ENCODE measurements at places on chromosomes 6 and 20. TPM values are rescaled to one million over a fixed set of nuclear protein-coding genes. Genes with fewer than 3 reads are reported as not detected.
A peak's percentile ranks its signal among the peaks of the same experiment; 100 is the strongest.

The FAM209B gene
- not detected for total RNA-seq

DNA sequence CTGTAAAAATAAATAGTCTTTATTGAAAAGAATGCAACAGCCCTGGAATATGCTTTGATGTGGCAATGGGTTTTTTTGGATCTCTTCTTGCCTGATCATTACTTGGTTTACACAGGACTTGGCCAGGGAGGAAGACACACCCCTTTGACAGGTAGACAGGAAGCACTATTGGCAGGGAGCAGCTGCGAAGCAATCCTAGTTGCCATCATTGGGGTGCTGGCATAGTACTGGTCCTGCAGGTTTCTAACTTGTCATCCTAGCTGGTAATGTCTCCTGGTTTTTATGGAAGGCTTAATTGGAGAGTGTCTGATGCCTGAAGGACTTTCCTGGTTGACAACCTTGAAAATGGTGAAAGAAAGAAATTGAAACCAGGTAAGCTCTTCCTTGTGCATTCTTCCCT, 71.2 kb upstream of the CCN6 start:
- DNase-seq = no peak

GRCh38 chr6:17280552-17281090, 540 bp upstream of the RBM24 start:
- peak; percentile 91 for DNase-seq

The UNC5CL gene
- total RNA-seq = 0.46 TPM

The CST5 gene
- total RNA-seq = not detected

DNA sequence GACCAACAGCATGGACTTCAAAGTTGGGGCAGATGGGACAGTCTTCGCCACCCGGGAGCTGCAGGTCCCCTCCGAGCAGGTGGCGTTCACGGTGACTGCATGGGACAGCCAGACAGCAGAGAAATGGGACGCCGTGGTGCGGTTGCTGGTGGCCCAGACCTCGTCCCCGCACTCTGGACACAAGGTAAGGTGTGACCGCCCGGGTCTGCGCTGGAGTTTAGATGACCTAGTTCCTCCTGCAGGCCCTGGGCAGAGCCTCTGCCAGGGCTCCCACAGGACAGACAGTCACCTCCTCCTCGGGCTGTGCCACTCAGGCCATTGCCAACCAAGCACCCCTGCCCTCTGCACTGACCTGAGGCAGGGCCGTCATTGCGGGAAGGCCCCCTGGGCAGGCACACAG, 322.1 kb downstream of the TAF4 start:
- peak; percentile 49 for DNase-seq

DNA sequence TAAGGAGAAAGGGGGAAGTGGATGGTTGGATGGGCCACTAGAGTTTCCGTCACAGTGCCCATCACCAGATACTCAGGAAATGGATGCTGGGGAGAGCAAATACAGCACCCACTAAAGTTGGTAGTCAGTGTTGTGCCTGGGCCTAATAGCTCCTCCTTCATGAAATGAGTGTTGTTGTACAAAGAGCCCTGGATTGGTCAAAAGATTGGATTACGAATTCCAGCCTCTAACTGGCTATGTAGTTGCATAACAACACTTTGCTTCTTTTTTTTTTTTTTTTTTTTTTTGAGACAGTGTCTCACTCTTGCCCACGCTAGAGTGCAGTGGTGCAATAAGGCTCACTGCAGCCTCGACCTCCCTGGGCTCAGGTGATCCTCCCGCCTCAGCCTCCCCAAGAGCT, 27.4 kb downstream of the KCNG1 start:
- no peak for DNase-seq

DNA sequence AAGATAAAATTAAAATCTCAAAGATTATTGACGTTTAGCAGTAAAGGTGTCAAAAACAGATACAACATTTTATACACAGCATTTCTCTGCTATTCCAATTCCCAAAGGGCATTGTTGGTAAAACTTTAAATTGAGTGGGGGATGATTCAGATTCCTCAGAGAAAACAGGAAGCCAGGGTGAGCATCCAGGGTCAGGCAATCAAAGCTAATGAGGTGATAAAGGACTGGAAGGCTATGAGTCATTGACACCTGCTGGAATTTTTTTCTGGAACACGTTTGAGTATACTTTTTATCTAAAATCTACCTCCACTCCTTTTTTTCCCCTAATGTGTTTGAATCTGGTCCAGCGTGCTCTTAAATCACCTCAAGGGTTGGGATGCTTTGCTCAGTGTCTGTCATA, 52.2 kb downstream of the FKBP1C start:
- no peak for DNase-seq

DNA sequence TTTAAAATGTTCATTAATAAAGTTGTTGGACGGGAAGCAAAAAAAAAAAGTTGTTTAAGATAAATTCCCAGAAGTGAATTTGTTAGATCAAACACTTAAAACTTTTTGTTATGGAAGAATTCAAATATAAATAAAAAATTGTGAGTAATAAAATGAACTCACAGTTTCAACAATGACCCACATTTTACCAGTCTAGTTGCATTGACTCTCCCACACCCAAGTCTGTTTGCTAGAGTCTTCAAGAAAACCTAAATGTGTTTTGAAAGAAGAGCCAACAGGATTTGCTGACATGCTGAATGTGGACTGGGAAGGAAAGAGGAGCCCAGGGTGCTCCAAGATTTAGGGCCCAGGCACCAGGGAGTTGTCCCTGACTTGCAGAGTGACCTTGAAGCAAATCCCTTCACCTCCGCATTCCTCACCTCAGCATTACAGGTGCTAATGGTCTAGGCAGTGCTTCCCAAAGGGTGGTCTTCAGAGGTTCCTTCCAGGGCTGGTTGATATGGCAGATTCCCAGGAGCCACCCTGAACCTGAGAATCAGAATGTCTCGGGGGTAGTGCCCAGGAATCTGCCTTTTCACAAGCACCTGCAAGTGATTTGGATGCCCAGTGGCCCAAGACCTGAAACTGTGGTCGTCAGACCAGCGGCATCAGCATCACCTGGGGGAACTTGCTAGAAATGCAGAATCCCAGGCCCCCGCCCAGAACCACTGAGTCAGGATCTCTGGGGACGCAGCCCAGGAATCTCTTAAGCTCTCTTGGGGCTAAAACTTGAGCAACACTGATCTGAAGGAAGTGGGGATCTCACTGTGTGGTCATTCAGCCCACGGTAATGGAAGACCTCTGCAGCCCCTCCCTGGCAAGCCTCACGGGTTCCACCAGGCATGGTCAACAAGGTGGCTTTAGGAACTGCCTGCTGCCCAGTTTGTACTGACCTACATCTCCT, 31.1 kb downstream of the POFUT1 start:
- no peak for DNase-seq

The VNN1 gene
- 0.80 TPM for total RNA-seq

The DOK5 gene
- 20.2 TPM for total RNA-seq

- no peak for DNase-seq
These were observed 341.1 kb upstream of the ZFP64 start for GRCh38 chr20:52532674-52533073.

GRCh38 chr6:20217891-20218290, 5.6 kb upstream of the MBOAT1 start:
- no peak for DNase-seq

DNA sequence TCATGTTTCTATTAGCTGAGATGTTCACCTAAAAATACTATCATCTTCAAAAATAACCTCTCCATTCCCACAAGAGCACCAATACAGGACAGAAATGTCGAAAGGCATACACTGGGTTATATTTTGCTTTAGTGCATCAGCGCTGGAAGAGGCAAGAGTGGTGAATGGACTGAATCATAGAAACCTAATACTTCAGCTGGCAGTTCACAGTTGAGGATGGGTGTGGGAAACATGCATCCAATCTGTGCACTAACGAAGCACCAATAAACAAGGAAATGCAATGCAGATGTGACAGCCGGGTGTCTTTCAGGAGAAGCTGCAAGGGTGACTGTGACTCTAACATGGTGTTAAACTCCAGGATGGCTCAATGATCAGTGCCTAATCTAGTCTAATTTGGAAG, 365.8 kb downstream of the ESR1 start:
- DNase-seq = no peak

The CDSN gene
- total RNA-seq = not detected

The DPPA5 gene
- not detected for total RNA-seq

- DNase-seq = peak; percentile 61
These were observed 392.7 kb upstream of the MAN1A1 start for GRCh38 chr6:119742188-119742803.

The NHLRC1 gene
- total RNA-seq = 1.3 TPM

The AGER gene
- 3.5 TPM for total RNA-seq

The GPR63 gene
- 0.32 TPM for total RNA-seq

The PRR18 gene
- not detected for total RNA-seq

The TSBP1 gene
- not detected for total RNA-seq

DNA sequence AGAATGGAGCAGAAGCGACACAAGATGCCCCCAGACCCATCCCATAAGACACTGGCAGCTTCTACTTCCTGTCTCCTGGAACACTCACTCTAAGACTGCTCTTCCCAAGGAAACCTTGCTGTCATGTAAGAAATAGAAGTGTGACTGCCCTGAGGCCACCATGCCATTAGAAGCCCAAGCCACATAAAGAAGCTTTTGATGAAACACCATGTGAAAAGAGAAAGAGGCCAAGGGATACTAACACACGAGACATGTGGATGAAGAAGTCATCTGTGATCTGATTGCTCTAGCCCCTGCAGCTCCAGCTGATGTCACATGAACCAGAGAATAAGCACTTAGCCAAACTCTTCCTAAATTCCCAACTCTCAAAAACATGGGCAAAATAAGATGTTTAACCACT, 117.9 kb upstream of the PCSK2 start:
- no peak for DNase-seq

DNA sequence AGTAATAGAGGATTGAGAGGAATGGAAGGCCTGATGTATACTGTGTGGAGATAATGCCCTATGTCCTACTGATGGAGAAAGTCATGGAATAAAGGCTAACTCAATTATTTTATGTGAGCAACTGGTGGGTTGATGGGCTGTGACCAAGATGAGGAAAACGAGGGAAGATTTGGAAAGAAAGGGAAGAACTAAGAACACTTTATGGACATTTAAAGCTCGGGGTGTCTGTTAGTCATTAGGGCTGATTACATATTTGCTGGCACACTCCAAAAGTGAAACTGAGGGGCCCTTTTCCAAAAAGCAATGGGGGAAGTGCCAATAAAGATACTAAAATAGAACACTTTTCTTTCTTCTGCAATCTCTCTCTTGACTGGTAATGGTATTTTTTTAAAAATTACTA, 439.5 kb downstream of the PLCB1 start:
- no peak for DNase-seq

The ZSWIM3 gene
- 1.7 TPM for total RNA-seq

GRCh38 chr6:35014786-35015185, 125.7 kb downstream of the ANKS1A start:
- no peak for DNase-seq

- DNase-seq = no peak
These were observed 40.5 kb downstream of the RREB1 start for GRCh38 chr6:7148100-7148822.

Measured in right cardiac atrium (tissue), 5 donors.